ENCODE measurements at places on chromosomes 2 and 18. TPM values are rescaled to one million over a fixed set of nuclear protein-coding genes. Genes with fewer than 3 reads are reported as not detected.

The PROM2 gene
- total RNA-seq: 100 TPM

The RGPD8 gene
- 3.5 TPM for total RNA-seq

The LCLAT1 gene
- 11.6 TPM for total RNA-seq

The RESP18 gene
- not detected for total RNA-seq

The ROCK2 gene
- total RNA-seq: 14.4 TPM

The CIB4 gene
- not detected for total RNA-seq

The LHCGR gene
- not detected for total RNA-seq

The TMEM178A gene
- total RNA-seq: 0.40 TPM

The ARHGAP15 gene
- total RNA-seq: 2.6 TPM

The SULT6B1 gene
- not detected for total RNA-seq

The RFX8 gene
- total RNA-seq: not detected

All from esophagus mucosa (tissue), 1 donor.